ENCODE measurements at places on chromosomes 6 and 20.

GRCh38 chr6:89412071-89413005 lies at the start of gene RRAGD:
Gene RRAGD (minus strand): TSS chr6:89412273. CDS start chr6:89411993, 280 bp downstream.
- DNase-seq: peak; percentile 71

GRCh38 chr20:50186987-50187402 lies 3.6 kb upstream of the CEBPB start:
- no peak for DNase-seq

- no peak for DNase-seq
Measured at GRCh38 chr6:11009353-11009752, 34.8 kb downstream of the ELOVL2 start.

DNA sequence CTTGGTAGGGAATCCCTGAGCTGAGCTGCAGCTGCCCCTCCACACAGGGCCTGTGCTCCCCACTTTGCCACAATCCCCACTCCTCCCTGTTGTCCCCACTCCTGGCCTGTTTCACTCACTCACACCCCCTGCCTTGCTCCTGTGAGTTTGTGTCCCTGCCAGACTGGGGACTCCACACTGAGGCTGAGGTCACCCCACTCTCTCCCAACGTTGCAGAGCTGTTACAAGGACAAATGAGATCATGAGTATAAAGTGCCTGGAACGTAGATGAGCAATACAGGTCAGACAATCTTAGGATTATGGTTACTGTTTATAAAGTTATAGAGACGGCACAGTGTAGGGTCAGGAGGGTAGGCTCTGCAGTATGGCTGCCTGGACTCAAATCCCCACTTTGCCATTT lies 426.0 kb upstream of the SULF2 start:
- no peak for DNase-seq

DNA sequence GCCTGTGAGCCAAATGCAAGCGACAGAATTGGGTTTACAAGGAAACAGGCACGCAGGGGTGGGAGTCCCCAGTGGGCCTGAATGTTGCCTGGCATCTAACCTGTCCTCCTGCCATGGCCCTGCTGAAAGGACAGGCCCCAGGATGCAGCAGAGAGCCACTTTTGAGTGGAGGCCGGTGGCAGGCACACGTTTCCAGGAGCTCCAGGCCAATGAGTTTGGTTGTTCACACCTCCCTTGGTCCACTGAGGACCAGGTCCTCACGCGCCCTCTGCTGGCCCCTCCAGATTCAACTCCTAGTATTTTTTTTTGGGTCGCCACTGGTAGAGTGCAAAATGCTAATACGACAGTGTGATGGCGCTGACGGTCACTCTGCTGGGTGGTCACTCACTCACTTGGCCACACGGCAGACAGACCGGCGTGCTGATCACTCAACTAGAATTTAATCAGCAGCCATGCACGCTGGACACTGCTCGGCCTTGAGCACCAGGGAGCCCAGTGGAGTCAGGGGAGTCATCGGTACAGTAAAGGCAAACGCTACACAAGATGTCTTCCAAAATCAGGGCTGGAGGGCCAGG lies 81.7 kb upstream of the NFATC2 start:
- peak; percentile 75 for DNase-seq

DNA sequence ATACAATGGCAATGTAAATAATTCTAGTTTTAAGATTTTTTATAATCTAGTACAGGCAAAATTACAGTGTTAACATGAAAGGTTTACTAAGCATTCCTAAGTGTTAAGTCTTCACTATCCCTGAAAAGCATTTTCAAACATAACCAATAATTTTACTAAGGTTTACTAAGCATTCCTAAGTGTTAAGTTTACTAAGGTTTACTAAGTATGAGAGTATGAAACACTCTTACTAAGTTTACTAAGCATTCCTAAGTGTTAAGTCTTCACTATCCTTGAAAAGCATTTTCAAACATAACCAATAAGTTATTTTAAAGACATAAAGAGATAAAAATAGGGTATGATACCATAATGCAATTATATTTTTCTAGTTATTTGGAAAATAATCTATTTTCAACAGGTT lies 82.6 kb downstream of the PRSS35 start:
- no peak for DNase-seq

DNA sequence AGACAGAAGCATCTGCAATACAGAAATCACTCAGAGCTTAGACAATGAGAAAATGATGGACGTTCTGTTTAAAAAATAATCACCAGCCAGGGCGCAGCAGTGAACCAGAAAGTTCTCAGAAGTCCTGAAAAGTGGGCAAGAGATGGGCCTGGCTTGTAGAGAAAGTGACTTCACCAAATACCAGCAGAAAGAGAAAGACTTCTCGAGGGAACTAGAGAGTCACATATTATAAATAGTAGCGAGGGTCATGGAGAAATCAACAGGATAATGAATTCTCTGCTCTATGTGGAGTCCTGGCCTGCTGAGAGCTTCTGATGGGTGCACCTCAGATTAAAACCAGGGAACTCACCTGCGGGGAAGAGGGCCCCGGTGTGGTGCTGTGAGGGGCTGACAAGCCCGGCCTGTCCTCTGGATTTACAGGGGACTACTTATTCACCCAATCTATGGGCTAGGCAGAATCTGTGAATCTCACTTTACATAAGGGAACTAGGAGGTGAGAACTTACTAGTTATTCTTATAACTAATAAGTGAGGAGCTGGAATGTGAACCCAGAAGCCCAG lies 5.6 kb upstream of the RAMACL start:
- DNase-seq: no peak

- DNase-seq: no peak
Measured at GRCh38 chr6:43985329-43985728, 141.9 kb downstream of the MRPL14 start.

- no peak for DNase-seq
Measured at GRCh38 chr6:107330168-107330567, 129.2 kb downstream of the PDSS2 start.

GRCh38 chr6:113733381-113733780 lies 123.8 kb upstream of the MARCKS start:
- DNase-seq: no peak

DNA sequence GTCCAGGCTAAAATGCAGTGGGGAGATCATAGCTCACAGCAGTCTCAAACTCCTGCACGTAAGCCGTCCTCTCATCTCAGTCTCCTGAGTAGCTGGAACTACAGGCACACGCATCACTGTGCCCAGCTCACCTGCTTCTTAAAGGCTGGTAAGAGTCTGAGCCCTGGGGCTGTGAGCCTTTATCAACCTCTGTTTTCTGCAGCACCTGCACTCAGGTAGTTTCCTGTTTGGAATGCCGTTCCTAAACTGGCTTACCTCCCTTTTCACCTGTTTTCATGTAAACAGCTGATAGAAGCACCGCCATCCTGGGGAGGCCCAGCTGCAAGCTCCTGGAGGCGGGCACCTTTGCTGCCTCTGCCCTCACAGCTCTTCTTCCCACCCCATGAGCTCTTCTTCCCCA lies 45.4 kb downstream of the SLC24A3 start:
- DNase-seq: no peak

DNA sequence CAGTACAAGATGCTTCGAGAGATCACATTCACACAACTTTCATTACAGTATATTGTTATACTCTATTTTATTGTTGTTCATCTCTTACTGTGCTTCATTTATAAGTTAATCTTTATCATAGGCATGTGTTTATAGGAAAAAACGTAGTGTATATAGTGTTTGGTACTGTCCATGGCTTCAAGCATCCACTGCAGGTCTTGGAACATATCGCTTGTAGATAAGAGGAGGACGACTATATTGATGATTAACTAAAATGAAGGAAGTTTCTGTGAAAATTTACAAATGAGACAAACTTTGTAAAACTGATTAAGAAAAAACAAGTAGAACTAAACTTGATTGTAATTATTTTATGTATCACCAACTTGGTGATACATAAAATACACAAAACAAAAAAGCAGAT lies 98.5 kb downstream of the QKI start:
- DNase-seq: no peak

- DNase-seq: no peak
Measured at GRCh38 chr6:101397199-101397598, 3.7 kb downstream of the GRIK2 start.

DNA sequence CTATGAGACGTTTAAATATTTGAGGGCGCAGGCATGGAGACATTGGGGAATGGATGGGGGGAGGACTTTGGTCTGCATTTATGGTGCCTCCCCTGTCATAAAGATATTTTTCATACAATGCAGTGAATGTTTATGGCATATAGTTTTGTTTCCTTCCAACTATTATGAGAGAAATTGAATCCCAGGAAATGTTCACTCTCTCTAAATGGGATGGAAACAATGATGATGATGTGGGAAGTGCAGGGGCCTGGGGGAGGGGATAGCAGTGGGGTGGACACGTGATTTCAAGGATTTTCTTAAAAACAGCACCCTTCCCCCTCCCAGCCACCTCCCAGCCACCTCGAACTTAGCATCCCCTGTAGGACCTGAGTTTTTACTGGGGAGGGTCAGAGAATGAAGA lies 69.9 kb downstream of the TOX2 start:
- DNase-seq: no peak

- no peak for DNase-seq
Measured at GRCh38 chr6:164321297-164321696, 906.8 kb downstream of the QKI start.

DNA sequence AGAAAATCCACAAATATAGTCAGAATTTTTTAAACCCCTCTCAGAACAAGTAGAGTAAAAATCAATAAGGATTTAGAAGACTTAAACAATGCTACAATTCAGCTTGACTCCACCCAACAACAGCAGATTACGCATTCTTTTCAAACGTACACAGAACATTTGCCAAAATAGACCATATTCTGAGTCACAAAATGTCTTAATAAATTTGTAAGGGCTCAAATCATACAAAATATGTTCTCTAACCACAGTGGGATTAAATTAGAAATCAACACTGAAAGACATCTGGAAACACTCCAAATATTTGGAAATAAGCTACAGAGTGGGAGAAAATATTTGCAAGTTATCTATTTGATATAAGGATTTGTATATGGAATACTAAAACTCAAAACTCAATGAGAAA lies 164.2 kb upstream of the AKAP12 start:
- DNase-seq: no peak

GRCh38 chr6:3565291-3565690 lies 108.4 kb upstream of the SLC22A23 start:
- DNase-seq: no peak

DNA sequence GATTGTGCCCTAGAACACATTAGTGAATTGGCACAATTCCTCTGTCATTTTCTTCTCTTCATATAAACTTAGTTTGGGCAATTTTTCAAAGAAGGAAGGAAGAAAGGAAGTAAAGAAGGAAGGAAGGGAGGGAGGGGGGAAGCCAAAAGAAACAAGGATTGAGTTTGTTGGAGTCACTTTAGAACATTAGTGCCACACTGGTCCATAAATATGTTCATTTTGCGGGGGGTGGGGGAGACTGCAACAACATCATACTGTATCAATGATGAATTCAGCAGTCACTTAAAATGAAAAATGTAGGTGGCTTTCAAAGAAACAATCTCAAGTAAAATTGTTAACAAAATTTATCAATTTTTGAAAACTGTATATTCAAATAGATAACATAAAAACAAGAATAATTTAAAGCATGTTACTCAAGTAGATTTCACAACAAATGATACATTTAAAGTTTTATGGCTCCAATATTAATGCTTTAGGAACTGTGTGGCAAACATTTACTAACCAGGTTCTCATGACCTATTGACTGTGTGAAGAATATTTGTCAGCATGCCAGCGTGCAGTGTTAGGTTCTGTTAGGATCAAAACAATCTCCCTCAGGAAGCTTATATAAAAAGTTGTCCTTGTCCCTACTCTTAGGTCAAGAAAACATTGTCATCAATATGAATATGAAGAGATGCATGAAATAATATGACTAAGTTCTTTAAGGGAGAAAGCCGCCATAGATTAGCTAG lies 208.1 kb upstream of the AGPAT4 start:
- DNase-seq: no peak

DNA sequence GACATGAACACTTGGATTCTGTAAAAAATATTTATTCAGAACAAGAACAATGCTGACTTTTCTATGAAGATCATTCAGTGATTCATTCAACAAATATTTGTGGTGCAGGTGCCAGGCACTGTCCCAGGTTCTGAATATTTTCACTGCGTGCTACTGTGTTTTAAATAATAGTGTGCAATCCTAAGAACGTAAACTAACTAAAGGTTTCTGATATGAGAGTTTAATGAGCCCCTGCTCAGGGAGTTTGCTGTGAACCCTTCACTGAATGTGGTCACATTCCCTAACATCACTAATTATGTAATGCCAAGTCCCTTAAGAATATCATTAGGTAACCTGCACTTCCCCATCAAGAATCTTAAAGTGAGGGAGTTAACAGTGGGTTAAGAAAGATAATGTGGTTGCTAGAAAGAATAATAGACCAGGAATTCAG lies 1.7 kb upstream of the TMEM170B start:
- no peak for DNase-seq

DNA sequence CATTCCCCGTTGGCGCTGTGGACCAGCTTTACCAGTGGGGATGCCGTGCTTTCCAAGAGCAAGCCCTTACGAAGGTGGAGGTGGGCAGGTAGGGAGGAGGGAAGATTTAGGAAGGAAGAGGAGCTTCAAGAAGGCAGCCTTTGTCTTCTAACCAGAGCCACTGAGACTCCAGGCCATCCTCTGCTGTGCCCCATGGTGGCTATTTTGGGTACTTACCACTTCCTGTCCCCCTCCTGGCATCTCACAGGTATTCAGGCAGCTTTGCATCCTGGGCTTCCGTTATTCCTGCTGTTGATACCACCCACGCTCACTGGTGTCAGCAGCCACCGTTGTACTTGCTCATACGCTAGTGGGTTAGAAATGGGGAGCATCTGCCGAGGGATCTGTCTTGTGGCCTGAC lies 22.9 kb downstream of the ERMARD start:
- no peak for DNase-seq

GRCh38 chr6:80872199-80872950 lies 765.9 kb downstream of the BCKDHB start:
- peak; percentile 15 for DNase-seq

- DNase-seq: no peak
Measured at GRCh38 chr6:106087548-106088325, 1.6 kb downstream of the PRDM1 start.

DNA sequence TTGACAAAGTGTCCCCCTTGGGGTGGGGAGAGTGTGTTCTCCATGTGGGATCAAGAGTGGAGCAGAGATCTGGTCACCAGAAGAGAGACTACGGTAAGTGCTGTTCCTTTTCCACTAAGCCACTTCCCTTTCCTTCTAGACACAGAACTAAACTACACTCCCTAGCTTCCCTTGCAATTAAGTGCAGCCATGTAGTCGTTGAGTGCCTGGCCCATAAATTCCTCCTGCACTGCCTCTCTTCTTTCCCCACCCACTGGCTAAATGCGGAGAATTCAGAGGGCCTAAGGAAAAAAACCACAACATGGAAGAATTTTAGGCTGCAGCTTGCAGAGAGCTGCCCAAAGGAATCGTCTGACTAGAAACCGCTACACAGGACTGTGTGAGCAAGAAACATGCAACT lies 1.5 kb downstream of the WDR27 start:
- no peak for DNase-seq

GRCh38 chr6:108627692-108628550 lies 67.2 kb downstream of the FOXO3 start:
- no peak for DNase-seq

- no peak for DNase-seq
Measured at GRCh38 chr20:45917790-45918141, 5.8 kb upstream of the PLTP start.

- DNase-seq: no peak
Measured at GRCh38 chr6:70371454-70372105, 41.7 kb upstream of the FAM135A start.
